IPS DF 6.9 (cell line): ENCODE measurements at places on chromosomes 7 and 10.

GRCh38 chr7:18505870-18506460 lies 10.4 kb downstream of the HDAC9 start:
- DNase-seq = no peak

DNA sequence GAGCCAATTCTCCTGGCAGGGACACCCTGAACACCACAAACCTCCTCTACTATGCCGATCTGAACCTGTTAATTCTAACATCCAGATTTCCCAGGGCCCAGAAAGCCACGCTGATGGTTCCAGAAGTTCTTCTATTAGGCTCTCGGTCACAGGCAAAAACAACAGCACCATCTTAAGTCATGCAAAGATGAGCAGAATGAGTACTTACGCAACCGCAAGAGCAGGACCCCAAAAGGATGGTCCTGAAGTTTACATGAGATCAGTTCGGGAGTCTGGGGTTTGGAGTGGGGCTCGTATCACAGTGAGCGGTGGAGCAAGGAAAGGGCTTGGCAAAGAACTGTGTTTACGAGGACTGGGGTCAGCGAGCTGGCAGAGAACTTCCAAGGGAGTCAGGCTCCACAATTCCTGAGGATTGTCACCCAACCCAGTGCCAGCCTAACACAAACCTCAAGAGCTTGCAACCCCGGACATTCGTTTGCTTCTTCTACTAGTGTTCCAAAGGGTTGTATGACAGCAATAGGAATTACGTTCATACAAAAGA lies 532.6 kb downstream of the TNS3 start:
- no peak for DNase-seq

DNA sequence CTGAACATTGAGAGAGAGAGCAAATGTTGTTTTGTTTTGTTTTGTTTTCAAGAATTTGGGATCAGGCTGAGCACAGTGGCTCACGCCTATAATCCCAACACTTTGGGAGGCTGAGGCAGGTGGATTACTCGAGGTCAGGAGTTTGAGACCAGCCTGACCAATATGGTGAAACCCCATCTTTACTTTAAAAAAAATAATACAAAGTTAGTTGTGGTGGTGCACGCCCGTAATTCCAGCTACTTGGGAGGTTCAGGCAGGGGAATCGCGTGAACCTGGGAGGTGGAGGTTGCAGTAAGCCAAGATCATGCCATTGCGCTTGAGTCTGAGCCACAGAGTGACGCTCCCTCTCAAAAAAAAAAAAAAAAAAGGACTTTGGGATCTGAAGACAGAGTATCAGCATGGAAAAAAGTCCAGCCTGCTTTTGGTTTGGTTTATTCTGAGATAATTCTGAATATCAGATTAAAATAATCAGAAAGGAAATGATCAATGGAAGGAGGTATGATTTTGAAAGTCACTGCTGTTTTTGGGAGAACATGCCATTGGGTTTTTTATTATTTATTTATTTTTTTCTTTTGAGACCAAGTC lies 1.9 kb upstream of the ITIH2 start:
- DNase-seq = no peak

DNA sequence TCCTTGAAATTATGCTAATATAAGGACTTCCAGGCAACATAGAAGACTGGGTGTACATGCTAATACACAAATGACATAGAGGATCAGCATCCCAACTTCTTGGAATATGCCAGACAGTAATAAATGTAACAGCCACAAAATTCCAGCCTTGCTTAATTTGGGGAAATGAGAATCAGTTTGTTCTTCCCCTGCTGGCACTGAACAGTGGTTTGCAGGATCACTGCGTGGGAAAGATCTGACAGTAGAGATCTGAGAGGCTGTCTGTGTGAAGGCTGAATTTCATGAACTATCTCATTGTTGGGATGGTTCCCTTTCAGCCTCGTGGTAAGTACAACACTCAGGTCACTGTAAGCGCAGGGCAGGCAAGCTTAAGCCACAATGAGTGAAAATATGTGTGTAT lies 1078.0 kb downstream of the LRMDA start:
- DNase-seq = no peak

DNA sequence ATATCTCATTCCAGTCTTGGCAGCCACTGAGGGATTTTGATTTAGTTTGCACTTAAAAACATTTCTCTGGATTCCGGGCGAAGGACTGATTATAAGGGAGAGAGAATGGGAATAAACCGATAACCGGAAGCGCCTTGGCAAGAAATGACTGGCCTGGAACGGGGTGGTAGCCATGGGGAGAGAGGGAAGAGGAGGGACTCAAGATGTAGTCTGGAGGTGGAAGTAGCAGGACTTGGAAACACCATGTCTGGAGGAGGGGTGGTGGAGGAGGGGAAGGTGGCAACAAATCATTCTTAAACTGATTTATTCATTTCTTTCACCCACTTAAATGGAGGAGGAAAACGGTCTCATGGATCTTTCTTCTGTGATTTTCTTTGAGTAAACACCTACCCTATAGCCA lies 238.1 kb downstream of the REEP3 start:
- no peak for DNase-seq
